ENCODE measurements at places on chromosomes 12 and 14. TPM values are rescaled to one million over a fixed set of nuclear protein-coding genes. Genes with fewer than 3 reads are reported as not detected.
A peak's percentile ranks its signal among the peaks of the same experiment; 100 is the strongest.

GRCh38 chr14:103444837-103445524, 59.8 kb downstream of the MARK3 start:
- no peak overlapping the region for H3K27ac ChIP-seq
- peaks cover 8% of the 10 kb centered on the region for H3K4me1 ChIP-seq
- peaks cover 5% of the 10 kb centered on the region for H3K36me3 ChIP-seq
- no peak for DNase-seq
- no peak overlapping the region for H3K4me3 ChIP-seq

DNA sequence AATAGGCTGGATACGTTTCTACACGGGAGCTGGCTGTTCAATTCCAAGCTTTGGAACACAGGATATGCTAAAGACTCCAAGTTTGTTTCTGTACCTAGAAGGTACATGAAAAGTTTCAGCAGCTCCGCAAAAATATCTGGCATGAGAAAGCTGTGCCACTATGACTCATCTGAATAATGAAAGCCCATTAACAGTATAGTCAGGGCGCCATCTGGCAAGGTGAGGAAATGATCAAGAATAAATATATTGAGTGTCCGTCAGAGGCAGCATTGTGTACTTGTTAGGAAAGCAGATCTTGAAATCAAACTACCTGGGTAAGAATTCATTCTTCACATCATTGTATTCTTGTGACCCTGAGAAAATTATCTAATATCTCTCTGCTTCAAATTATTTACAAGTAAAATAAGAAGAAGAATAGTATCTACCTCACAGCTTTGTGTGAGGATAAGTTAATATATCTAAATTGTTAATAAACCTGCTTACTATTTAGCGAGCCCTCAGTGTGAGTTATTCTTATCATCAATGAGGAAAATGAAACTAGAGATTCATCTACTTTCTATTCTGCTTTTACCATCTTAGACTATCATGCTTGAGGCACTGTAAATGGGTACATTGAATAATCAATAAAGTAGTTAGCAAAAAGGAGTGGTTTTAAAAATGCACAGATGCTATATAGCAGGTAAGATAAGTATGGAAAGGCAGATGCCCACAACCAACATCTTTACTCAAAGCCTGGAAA, 53.5 kb downstream of the FSCB start:
- H3K27me3 ChIP-seq = no peaks in the 10 kb centered on the region
- no peaks in the 10 kb centered on the region for H3K36me3 ChIP-seq
- no peak overlapping the region for H3K4me3 ChIP-seq
- no peak for DNase-seq
- H3K27ac ChIP-seq = no peak overlapping the region

GRCh38 chr12:31326736-31327659, 1.0 kb upstream of the SINHCAF start:
- peaks cover 12% of the 10 kb centered on the region for H3K4me1 ChIP-seq
- H3K27me3 ChIP-seq = no peaks in the 10 kb centered on the region
- H3K36me3 ChIP-seq = no peaks in the 10 kb centered on the region
- no peak for DNase-seq

GRCh38 chr14:26963711-26964110, 365.9 kb upstream of the NOVA1 start:
- H3K4me1 ChIP-seq = no peaks in the 10 kb centered on the region
- H3K27me3 ChIP-seq = no peaks in the 10 kb centered on the region
- no peak overlapping the region for H3K4me3 ChIP-seq
- DNase-seq = no peak

DNA sequence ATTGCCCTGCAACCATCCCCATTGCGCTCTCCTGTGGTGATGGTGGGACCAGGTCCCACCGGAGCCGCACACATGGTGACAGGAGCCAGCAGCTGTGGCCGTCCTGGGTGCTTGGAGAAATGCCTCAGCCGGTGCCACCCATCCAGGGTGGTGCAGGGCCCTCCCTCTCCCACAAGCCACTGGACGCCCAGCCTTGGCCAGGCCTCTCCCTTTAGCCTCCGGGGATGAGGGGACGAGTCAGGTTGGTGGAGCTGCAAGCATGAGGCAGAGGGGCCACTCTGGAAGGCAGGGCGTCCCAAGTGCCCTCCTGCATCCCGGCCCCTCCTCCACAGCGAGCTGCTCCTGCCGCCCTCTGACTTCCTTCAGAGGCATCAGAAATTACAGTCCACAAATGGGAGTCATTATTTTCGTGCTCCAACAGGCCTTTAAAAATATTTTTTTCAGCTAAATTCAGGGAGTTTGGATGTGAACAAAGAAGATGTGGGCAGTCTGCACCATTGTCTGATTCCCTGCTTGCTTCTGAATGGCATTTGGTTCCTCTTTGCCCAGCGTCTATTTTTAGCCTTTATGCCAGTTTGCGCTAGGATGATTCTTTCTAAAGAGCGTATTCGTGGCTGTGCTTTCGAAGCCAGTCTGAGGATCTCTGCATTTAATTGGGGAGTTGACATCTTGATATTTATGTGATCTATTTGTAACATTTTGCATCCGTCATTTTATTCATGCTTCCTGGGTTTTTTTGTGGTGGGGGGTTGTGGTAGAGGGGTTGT, 189.4 kb downstream of the ADGRD1 start:
- H3K4me1 ChIP-seq = peaks cover 4% of the 10 kb centered on the region
- H3K27ac ChIP-seq = no peak overlapping the region
- H3K27me3 ChIP-seq = no peaks in the 10 kb centered on the region
- DNase-seq = no peak
- no peaks in the 10 kb centered on the region for H3K36me3 ChIP-seq

DNA sequence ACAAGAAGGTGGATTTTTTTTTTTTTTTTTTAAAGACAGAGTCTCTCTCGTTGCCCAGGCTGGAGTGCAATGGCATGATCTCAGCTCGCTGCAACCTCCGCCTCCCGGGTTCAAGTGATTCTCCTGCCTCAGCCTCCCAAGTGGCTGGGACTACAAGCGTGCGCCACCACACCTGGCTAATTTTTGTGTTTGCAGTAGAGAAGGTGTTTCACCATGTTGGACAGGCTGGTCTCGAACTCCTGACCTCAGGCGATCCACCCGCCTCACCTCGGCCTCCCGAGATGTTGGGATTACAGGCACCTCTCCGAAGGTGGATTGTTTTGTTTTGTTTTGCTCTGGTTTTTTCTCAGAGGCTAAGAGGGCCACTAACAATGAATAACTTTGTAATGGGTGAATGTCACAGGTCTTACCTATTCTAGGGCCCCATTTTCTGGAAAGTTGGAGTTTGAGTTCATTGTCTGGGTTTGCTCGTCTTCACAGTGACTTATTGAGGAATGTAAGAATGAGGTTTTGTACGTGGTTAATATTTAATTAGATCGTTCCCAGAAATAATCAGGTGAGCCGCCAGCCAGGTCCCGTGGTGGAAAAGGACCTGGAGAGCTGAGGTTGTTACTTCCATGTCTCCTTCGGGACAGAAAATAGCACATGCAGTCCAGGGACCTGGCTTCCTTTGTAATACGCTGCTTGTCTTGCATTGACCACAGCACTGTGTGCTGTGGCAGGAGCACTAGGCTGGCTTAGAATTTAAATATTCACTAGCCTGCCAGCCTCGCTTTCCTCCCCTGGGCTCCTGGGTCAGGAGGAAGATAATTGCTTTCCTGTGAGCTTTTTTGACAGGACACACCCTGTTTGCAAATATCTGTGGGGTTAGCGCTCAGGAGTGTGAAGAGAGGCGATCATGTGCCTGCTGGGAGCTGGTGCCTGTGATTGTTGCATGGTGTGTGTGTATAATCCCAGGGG, 2.3 kb downstream of the HIP1R start:
- H3K36me3 ChIP-seq = no peaks in the 10 kb centered on the region
- H3K27ac ChIP-seq = no peak overlapping the region
- H3K4me3 ChIP-seq = peak overlapping the region; percentile 78
- DNase-seq = no peak
- no peaks in the 10 kb centered on the region for H3K27me3 ChIP-seq

DNA sequence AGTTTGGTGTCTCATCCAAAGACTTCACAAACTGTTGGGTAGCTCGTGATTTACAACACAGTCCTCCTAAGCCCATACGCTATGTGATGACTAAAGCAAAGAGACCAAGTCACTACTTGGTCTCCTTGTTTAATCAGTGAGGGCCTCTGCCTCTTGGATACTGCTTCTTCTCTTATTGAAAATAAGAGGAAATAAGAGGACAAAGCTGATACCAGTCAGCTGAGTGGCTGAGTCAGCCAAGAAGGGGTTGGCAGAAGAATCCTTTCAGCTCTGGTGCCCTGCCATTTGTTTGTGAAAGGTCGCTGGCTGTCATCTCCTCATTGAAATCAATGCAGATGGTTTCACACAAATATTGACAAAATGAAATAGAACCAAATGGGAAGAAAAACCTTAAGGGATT, 67.5 kb upstream of the SLC35F4 start:
- H3K4me1 ChIP-seq = no peaks in the 10 kb centered on the region
- H3K27ac ChIP-seq = no peak overlapping the region
- no peak overlapping the region for H3K4me3 ChIP-seq
- no peaks in the 10 kb centered on the region for H3K27me3 ChIP-seq
- DNase-seq = no peak

DNA sequence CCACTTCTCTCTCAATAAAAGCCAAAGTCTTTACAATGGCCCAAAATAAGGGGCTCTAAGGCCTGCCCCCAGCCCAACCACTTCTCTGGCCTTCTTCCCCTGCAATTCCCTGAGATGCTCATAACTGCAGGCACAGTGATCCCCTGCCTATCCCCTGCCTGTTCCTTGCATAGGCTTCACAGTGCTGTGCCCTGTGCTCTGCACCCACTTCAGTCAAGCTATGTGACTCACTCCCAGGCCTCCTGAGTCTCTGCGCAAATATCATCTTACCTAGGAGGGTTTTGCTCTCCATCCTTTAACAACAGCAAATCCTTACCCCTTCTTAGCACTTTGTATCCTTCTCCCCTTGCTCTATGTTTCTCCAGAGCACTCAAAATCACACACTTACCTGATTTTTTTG, 242.2 kb downstream of the MSRB3 start:
- no peaks in the 10 kb centered on the region for H3K4me1 ChIP-seq
- H3K27ac ChIP-seq = no peak overlapping the region
- H3K4me3 ChIP-seq = no peak overlapping the region

KDM5A gene
- total RNA-seq = 45.7 TPM

EAPP gene
- 28.0 TPM for total RNA-seq

HOMEZ gene
- 13.5 TPM for total RNA-seq

CLMN gene
- 19.6 TPM for total RNA-seq

TMEM233 gene
- total RNA-seq = 0.49 TPM

PMCH gene
- total RNA-seq = not detected

ACSS3 gene
- total RNA-seq = 29.5 TPM

Measured in vagina (tissue), 2 donors.